ENCODE measurements at places on chromosomes 3 and 15. TPM values are rescaled to one million over a fixed set of nuclear protein-coding genes. Genes with fewer than 3 reads are reported as not detected.

Gene HTR3E
- not detected for total RNA-seq

Gene ZNF80
- total RNA-seq: not detected

Gene PCLAF
- total RNA-seq: 44.2 TPM

Gene OCA2
- not detected for total RNA-seq

Gene CFAP100
- total RNA-seq: not detected
